Esophagus squamous epithelium (tissue), 5 donors: ENCODE measurements at places on chromosomes 12 and 14.

- no peak for DNase-seq
These were observed 58.1 kb downstream of the FGD4 start for GRCh38 chr12:32457251-32458025.

DNA sequence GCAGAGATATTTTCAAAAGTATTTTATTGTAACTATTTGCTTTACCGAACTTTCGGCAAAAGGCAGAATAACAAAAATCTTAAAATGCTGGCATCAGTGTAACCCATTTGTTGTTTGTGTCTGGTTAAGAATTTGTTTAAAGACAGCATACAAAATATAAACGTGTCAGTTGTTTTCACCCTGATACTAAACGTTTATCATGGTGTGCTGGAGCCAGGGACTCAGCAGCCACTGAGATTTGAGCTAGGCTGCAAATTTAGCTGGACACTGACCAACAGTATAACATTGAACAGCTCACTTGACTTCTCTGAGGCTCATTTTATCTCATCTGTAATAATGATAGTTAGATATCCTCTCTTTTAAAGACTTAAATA, 183.7 kb downstream of the TMTC3 start:
- no peak for DNase-seq

DNA sequence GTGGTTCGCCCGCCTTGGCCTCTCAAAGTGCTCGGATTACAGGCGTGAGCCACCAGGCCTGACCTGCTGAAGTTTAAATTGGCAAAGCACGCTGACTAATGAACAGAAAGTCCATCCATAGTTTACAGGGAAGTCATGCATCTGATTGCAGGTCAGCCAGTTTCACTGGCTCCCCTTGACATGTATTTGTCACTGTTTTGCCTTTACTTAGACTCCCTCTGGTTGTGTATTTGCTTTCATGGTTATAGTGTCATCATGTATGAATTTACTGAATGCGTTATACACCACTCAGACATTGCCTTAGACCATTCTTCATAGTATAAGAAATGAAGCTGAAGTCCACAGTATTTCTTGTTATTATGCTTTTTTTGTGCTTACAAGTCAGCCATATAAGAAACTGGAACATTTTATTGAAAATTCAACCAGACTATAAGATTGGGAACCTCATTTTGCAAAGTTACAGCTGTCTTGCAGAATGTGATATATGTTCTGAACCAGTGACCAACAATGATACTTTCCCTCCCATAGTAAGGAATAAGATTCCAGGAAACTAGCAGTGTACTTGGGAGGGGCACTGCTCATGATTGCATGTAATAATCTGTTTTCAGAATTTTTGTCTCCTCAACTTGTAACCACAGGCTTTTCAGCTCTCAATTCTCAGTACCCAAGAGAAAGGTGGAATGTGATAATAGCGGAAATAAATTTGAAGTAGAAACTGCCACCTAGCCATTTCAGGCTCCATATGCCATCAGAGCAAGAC, 51.9 kb upstream of the ATF7IP start:
- DNase-seq = no peak

GRCh38 chr12:96882862-96883261, 24.2 kb upstream of the NEDD1 start:
- no peak for DNase-seq

DNA sequence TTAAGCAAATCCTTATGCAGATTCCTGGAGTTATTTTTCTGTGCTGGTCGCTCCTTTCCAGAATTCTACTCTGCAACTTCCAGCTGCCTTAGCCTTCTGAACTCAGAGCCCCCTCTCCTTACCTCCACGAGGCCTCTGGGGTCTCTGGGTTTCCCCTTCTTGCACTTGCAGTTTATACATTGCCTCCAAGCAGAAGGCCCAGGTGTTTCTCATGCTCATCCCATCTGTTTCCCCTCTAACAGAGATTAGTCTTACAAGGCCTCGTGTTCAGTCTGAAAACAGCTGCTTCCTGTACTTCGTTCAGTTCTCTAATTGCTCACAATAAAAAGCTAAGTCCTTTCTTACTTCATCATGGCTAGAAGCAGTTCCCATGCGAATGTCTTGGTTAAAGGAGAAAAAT, 134.4 kb upstream of the FGD4 start:
- no peak for DNase-seq

GRCh38 chr12:52645120-52645761, 6.8 kb downstream of the KRT2 start:
- no peak for DNase-seq

DNA sequence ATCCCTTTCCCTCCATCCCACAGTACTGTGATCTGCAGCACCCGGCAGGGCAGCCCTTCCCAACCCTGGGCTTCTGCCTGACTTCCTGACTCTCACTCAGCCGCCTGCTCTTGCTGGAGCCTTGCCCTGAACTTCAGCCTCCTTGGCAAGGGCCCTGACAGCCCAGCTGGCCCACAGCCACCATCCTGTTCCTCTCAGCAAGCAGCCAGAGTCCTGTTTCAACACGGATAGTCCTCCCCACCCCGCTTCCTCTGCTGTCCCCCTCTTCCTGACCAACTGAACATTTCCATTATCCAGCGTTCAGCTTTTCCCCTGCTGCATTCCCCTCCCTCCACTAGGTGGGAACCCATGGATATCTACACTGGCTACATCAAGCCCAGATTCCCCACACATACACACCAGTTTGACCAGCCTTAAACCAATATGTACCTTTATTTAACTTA, 74.0 kb upstream of the MDM1 start:
- DNase-seq = peak; percentile 26

GRCh38 chr12:71782017-71782416, 27.4 kb downstream of the RAB21 start:
- DNase-seq = no peak

GRCh38 chr12:90945070-90945649, 9.8 kb downstream of the CCER1 start:
- no peak for DNase-seq

DNA sequence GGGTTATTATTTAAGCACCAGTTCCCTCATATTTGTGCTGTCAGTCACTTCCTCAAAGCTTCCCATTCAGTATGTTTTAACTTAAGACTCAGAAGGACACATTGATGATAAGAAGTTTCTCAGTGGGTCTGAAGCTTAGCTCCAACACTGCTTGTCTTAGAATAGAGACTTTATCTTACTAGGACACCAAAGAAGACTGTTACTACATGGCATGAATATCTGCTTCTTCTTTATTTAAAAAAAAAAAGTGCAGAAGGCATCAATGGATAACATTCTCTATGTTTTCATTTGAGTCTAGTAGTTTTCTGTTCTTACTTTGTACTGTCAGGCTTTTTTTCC, 404.2 kb downstream of the DAD1 start:
- no peak for DNase-seq

DNA sequence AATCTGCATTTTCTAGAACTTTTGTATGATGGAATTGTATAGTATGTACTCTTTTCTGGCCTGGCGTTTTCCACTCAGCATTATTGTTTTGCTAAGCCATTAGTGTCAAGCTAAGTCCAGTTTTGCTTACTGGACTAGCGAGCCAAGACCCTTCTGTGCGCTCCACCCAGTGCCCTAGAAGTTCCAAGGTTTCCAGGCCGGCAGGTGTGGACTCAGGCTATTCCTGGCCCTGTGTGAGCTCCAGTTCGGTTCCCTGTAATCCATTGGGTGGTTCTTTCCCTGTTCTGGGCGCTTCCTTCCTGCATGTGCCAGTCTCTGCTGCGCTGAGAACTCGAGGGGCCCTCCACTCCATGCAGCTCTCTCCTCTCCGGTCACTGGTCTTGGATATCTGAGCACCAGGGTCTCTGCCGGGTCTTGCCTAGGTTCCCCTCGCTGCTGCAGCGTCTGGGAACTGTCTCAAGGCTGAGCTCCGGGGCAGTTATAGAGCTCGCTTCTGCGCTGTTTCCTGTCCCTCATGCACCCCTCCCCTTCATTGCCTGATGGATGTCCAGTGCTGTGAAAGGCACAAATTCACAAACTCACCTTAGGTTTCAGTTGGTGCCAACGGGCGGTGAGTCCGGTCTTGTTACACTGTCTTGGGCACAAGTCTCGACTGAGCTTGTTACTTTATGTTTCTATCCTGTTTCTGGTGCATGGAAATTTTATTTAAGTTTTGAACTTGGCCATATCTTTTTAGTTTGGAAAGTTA, 100.8 kb downstream of the ADGRD1 start:
- DNase-seq = no peak

GRCh38 chr12:114479831-114480230, 73.9 kb upstream of the TBX5 start:
- DNase-seq = no peak

DNA sequence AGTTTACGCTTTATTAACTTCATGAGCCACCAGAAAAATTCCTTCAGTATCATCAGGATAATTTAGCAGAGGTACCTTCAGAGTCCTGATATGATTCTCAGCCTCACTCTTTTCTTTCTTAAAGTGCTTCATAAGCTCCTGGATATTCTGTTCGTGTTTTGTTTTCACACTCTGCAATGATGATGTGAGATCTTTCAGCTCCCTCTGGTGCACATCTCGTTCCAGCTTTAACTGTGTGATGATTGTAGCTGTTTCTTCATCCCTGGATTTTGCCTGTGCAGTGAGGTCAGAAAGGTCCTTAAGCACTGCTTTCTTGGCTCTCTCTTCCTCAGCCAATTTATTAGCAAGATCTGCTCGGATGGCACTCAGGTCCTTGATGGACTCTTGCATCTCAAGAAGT, 156.7 kb downstream of the CEP128 start:
- DNase-seq = no peak

- DNase-seq = no peak
These were observed 45.7 kb upstream of the MDM1 start for GRCh38 chr12:68377881-68378280.

DNA sequence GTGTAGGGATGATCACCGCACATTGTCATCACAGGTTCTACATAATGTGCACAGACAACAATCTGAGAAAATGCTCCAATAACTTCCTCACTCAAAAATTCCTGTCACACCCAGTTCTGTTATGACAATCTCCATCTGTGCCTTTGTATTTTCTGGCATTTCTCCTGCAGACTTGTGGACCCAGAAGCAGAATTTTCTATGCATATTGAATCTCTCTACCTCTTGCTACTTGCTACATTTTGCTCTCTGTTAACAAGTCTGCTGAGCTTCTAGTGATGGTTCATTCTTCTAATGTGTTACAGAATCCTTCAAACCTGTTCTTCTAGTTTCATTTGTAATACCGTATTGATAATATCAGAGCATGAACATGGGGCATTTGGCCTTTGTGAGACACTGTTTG, 127.8 kb upstream of the PTPRQ start:
- DNase-seq = no peak

- no peak for DNase-seq
These were observed 249.9 kb upstream of the RGS6 start for GRCh38 chr14:71682337-71682736.

GRCh38 chr12:91098941-91099340, 12.4 kb downstream of the LUM start:
- DNase-seq = no peak

DNA sequence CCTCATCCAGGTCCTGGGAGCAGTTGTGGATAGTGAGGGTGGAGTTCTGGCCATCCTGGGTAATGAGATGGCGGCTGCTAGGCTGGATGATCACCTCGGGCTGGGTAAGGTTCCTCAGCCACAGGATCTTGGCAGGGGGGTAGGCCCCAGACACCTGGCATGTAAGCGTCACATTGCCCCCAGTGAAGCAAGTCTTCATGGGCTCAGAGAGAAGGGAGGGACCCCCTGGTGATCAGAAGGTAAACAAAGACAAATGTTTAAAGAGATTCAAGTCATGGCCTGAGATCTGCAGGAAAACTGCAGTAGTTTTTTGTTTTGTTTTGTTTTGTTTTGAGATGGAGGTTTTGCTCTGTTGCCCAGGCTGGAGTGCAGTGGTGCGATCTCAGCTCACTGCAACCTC, 12.8 kb upstream of the WSB2 start:
- no peak for DNase-seq

GRCh38 chr12:69875416-69875935, 50.4 kb downstream of the MYRFL start:
- no peak for DNase-seq

GRCh38 chr12:27163048-27163715, 80.8 kb upstream of the C12orf71 start:
- no peak for DNase-seq

- no peak for DNase-seq
These were observed 916.5 kb downstream of the TMEM121 start for GRCh38 chr14:106442857-106443256.

DNA sequence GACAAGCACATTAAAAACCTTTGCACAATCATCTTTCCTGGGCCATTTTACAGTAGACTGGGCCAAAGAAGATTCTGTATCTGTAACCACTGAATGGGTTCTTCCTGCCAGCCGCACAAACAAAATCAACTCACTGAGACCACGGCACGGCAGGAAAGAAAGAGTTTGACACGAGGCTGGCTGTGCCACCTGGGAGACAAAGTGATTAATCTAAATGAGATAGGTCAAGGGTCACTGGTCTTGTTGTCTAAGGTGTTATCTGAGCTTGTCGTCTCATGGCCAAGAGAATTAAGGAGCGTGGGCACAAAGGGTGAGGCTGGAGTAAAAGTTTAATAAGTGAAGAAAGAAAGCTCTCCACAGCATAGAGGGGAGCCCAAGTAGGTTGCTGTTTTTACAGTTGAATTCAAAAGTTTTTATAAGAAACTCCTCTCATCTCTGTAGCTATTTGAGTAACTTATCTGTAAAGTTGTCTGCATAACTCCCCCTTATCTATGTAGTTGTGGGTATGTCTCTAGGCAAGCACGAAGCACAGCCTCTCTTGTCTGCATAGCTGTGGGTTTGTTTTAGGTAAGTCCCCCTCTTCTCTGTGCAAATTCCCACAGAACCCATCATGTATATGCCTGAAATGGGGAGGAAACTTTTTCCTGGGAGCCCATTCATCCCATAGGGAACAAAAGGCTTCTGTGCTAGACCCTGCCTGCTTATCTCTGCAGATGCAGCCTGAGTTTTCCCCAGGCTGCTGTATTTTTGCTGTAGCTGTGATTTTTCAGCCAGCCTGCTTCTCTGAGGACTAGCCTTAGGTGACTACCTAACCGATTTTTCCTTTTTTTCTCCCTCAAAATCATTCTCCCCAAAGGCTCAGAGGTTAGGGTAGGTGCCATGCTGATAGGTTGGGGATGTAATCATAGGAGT, 1314.6 kb upstream of the TMEM132C start:
- DNase-seq = no peak

DNA sequence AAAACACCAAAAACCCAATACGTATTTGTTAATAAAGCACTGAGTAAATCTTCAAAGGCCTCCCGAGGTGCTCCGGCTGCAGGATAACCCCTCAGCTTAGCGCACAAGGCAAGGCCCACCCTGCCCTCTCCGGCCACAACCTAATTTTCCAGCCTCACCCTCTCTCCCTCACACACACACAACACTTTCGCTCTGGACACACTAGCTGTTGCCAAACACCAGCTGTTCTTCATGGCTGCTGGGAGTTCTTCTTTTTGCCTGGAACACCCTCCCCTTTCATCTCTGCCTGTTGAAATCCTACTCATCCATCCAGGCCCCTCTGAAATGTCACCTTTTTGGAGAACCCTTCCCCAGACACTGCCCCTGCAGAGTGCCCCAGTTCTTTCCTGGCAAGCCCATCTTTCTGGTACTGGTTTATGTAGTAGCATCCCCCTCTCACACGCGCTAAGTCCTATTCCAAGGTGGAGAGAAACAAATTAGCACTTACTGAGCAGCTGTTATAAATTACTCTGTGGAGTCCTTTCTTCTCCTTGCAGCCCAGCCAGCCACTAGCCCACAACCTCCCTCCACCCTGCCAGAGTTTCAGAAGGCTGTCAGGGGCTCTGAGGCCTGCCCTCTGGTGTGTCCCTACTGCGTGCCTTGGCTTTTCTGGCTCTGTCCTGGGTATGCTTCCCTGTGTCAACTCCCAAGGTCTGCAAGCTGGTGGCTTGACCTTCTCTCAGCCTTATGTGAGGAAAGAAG, 805 bp upstream of the CRACR2A start:
- no peak for DNase-seq
